D341Med (cell line): ENCODE measurements at places on chromosomes 2 and 18.

- DNase-seq, result no peak
Measured at GRCh38 chr2:129777762-129778583, 201.5 kb upstream of the RAB6C start.

DNA sequence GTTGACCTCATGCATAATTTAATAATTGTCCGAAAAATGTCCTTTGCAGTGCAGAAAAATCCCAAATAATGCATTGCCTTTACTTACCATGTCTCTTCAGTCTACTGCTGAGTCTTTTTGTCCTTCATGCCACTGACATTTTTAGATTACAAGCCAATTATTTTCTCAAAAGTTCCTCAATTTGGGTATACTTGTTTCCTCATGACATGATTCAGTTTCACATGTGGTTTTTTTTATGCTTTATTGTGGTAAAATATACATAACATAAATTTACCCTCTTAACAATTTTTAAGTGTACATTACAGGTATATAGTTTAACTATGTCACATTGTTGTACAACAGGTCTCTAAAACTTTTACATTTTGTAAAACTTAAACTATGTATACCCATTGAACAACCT lies 81.0 kb downstream of the EPC2 start:
- DNase-seq, result no peak

DNA sequence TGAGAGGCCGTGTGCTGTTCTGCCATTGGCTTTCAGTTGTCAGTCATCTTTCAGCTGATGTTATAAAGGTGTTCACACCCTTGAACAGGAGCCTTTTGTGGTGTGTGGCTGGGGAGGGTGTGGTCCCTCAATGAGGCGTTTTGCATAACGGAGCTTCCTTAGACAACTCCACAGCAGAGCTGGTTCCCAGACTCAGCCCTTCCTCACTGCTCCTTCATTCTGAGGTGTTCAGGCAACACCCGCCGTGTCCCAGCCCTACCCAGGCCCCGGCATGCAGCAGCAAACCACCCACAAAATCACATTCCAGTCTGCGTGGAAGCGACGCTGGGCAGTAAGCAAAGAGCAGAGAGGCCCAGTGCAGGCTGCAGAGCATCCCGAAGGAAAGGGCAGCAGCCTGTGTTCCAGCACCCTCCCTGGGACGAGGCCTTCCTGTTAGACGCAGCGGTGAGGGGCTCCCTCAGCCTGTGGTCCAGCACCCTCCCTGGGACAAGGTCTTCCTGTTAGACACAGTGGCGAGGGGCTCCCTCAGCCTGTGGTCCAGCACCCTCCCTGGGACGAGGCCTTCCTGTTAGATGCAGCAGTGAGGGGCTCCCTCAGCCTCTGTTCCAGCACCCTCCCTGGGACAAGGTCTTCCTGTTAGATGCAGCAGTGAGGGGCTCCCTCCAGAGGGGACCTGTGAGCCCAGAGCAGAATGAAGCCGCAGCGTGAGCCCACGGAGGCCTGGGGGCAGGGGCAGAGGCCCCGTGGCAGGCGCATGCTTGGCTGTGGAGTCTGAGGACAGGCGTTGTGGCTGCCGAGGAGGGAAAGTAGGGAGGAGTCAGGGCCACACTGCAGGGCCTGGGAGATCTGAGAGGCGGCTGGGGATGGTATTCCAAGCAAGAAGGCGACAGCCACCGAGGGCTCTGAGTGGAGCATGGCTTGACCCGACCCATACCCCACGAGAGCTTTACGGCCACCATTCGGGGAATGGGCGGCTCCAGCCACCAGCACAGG lies 201.8 kb upstream of the HDAC4 start:
- DNase-seq, result peak; percentile 7

- no peak for DNase-seq
Measured at GRCh38 chr2:165505514-165505913, 36.0 kb downstream of the CSRNP3 start.

DNA sequence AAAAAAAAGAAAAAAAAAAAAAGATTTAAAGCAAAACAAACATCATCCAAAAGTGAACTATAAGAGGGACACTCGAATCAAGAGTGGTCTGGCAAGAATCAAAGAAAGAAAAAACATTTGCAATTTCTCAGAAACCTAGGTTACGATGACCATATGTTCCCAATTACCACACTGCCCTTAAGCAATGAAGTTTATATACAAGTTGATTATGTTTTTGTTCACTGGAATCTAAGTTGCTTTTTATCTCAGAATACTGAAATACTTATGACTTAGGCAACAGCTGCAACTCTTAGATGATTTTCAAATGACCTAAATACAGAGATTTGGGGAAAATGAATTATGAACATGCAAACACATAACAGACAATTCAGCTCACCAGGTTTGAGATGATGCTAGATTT lies 597.1 kb upstream of the CHAC2 start:
- DNase-seq, result no peak

GRCh38 chr2:233349005-233349998 lies 5.0 kb upstream of the DGKD start:
- no peak for DNase-seq

- no peak for DNase-seq
Measured at GRCh38 chr2:217049422-217049821, 189.6 kb upstream of the TNP1 start.

- no peak for DNase-seq
Measured at GRCh38 chr18:50030146-50030545, 164.8 kb downstream of the MYO5B start.

GRCh38 chr2:124091721-124092120 lies 66.6 kb downstream of the CNTNAP5 start:
- no peak for DNase-seq

- no peak for DNase-seq
Measured at GRCh38 chr2:189092936-189093335, 86.6 kb downstream of the COL5A2 start.

DNA sequence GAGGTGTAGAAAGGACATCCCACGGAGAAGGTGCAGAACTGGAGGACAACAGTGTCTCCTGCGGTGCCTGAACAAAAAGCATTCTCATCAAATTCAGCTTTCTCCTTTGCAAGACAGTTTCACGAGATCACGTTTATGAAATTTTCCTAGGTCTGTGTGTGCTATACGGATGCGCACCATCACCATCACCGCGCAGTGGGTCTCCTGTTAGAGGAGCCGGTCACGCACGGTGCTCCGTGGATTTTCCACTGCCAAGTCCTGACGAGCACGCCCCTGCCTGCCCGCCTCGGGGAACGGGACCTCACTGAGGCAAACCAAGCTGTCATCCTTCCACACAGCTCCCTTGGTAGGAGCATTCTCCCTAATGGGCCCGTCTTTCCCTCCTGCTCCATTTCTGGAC lies 140.4 kb upstream of the TPO start:
- DNase-seq, result no peak

DNA sequence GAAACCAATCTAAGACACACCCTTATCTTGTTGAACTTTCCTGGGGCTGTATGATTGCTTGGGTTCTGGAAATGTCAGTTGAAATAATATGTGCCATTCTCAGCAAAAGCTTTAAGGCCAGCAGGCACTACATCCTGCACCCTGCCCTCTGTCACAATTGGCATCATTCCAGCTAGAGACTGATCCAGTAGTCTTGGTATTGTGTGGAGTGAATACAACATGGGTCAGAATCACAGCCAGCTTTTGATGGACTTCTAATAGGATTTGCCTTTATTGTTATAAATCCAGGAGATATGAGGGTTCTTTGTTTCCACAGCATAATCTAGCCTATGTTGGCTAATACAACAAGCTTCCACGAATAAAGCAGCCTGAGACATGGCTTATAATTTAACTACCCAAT lies 617.0 kb upstream of the CDH2 start:
- DNase-seq, result no peak

DNA sequence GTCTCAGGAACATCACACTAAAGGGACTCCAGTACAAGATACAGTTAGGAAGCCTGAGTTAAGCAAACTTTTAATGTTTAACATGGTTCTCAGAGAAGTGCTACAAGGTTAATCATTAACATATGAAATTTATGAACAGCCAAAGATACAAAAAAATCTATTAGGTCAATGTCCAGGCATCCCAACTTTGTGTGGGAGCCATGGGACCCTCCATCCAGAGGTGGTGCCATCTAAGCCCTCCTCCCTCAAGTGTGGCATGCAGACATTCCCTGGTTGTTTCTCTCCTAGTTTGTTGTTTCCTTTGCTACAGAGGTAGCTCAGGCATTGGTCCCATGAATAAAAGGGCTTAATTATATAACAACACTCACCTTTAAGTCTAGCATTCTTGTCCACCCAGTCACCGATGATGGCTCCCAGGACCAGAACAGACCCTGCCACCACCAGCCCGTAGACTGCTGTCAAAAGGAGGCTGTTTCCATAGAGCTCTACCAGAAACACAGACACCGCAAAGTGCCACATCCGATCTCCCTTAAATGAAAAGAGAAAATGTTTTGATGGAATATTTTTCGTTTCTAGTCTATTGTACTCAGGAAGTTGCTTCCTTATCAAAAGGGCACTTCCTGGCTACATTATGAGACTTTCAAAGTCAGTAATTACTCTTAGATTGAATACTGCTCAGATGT lies 5.7 kb downstream of the SLC40A1 start:
- DNase-seq, result no peak

DNA sequence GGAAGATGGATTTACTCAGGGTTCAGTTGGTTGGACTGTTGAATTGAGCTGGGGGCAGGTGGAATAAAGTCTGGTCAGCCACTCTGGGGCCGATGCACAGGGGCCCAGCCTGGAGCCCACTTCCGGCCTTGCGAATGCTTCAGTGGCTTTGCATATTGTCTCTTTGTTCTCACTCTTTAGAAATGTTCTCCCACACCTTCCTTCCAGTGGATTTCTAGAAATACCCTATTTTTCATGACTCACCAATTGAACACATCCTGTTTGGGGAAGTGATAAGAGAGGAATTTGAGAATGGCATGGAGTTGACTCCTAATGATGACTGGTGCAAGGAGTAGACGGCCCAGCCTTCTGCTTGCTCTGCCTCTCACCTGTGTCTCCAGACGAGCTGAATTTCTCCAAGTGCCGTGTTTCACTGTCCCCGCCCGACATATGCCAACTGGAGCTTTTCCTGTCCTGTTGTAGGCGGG lies 28.1 kb downstream of the ASAP2 start:
- DNase-seq, result no peak

DNA sequence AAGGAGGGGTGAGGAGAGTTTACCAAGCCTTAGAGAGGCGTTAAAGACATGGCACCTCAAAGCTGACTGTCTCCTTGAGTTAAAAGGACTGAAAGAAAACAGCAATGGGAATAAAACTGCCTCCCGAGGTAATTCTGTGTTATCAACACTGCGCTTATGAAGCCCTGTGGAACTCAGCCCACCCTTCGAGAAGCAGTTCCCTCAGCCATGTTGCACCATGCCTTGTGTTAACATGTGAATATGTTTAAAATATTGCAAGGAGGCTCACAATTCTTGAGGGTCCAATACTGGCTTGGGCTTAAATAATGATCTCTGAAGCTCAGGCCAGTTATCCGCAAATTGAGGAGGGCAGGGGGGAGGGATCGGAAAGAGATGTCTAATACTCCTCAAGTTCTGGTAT lies 14.7 kb downstream of the KLF7 start:
- no peak for DNase-seq

GRCh38 chr2:236998758-236999157 lies 86.9 kb upstream of the COPS8 start:
- no peak for DNase-seq

DNA sequence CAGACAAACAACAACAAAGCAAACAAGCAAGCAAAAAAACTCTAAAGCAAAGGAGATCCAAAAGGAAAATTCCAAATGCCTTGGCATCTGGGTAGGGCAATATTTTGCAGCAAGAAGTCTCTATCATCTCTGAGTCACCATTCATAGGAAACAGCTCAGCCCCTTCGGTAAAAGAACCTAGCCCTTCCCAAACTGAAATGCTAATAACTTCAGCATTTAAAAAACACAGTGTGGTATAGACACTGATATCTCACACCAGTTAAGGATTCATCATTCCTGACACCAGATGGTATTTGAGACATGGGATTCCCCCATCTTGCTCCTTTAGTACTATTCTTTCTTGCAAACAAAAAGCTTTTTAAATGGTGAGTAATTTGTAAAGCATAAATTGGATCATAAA lies 491.8 kb downstream of the TXNL1 start:
- no peak for DNase-seq

DNA sequence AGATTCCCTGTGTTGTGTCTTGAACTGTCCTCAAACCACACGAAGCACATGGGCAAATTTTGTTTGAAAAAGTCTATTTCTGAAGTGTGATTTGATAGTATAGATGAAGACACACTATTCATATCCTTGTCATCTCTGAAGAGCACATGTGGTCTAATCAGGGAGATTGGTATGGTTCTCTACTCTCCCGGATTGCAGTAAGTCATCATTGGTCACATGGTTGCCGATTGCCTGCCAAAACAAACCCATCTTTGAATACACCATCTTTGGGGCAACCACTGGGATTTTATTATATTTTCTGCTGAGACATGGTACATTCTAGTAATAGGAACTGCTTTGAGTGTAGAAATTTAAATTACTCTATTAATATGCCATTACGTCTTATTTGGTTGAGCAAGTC lies 186.9 kb downstream of the MYO1B start:
- DNase-seq, result no peak

DNA sequence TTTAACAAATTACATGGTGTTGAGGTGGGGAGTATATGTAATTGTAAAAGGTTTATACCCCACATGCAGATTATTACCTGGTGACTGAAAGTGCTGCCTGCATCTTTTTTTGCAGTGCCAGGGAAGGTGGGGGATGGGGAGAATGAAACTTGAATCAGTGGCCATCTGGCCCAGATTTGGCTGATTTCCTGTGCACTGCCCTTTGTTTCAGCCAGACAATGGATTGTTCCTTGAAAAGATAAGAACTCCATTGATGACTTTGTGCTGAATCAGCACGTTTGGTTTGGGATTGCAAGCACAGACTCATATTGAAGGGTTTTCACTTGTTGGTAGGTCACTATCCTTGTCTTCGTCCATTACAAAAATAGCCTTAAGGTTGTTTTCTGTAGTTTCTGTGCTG lies 20.9 kb downstream of the GREB1L start:
- DNase-seq, result no peak

- DNase-seq, result peak; percentile 73
Measured at GRCh38 chr18:23133860-23134779, 1.2 kb upstream of the CABLES1 start.

DNA sequence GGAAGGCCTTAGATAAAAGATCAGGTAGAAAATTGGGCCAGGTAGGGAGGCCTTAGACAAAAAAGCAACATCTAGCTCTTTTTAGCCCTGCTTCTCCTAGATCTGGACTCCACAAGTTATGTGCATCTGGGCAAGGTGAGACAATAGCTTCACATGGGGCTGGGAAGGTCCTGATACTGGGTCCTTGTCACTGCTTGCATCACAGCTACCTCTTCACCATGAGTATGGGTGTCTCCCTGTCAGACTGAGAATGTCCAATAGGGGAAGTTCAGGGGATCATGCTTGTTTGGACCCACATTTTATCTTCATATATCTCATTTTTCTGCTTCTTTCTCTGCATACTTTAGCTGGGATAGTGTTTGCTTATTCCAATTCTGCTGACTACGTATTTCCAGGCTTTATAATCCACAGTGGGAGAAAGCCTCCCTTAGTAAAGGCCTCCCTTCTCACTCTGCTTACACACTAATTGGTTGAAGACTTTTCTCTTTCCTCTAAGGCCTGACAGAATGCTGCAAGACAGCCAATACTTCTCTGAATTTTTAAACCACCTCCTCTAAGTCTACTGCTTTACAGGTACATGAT lies 189.6 kb downstream of the CYRIA start:
- DNase-seq, result no peak

- no peak for DNase-seq
Measured at GRCh38 chr2:144989579-144990270, 469.8 kb upstream of the ZEB2 start.
